Stimulated activated CD4-positive, alpha-beta T cell treated with anti-CD3 and anti-CD28 coated beads, Interleukin-4, amount 100 ng/mL, for 24 hours (primary cell): ENCODE measurements at places on chromosomes 11 and 22.
A peak's percentile ranks its signal among the peaks of the same experiment; 100 is the strongest.

GRCh38 chr11:76236092-76236999 lies 30.0 kb upstream of the WNT11 start:
- peak; percentile 40 for DNase-seq

- no peak for DNase-seq
Measured at GRCh38 chr11:8220261-8221045, 43.2 kb downstream of the LMO1 start.

DNA sequence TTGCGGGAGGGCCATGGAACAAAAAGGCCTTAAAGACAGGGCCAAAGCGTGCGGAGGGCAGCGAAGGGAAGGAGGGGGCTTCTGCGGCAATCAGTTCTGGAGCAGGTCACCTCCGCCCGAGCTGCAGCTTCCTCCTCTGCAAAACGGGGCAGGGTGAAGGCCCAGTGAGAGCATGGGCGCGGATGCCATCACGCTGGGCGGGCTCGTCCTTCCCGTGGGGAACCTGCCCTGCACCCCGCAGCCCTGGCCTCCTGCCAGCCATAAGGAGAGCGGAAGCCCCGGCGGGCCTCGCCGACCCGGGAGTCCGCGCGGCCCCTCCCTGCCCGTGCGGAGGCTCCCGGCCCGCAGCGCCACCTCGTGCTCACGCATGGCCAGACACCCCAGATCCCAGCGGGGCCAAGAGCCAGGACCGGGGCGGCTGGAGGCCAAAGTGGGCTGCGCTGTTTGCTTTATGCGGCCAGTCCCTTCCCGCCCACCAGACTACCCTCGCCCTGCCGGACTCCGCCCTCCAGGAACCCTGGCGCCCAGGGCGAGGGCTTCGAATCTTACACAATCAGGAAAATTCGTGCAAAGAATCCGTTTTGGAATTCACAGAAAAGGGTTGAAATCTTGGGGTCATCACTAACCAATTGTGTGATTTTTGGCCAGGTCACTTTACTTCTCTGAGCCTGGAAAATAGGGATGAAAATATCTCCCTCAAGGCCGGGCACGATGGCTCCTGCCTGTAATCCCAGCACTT lies 16.1 kb downstream of the TSKU start:
- peak; percentile 69 for DNase-seq

- no peak for DNase-seq
Measured at GRCh38 chr11:35583126-35583525, 35.1 kb upstream of the FJX1 start.

DNA sequence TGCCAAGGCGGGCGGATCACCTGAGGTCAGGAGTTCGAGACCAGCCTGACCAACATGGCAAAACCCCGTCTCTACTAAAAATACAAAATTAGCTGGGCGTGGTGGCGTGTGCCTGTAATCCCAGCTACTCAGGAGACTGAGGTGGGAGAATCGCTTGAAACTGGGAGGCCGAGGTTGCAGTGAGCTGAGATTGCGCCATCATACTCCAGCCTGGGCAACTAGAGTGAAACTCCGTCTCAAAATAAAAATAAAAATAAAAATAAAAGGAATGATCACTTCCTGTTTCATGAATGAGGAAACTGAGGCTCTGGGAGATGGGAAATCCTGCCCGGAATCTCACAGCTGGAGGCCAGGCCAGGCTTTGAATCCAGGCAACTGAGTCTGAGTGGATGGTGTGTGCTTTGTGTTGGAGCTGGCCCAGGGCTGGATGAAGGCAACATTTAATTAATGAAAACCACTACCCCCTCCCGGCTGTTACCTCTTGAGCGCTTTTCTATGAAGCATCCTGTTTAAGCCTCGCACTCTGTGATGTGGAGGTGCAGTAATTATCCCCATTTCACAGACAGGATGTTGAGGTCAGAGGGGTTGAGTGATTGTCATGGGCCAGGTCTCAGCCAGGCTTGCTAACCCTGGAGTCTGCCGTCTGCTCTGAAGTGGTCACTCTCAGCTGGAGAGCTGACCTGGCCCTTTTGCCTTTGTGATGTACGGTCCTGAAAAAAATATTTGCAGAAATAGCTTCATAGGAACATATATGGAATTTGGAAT lies 27.8 kb downstream of the LRP5 start:
- peak; percentile 13 for DNase-seq

- no peak for DNase-seq
Measured at GRCh38 chr11:47163193-47163592, 13.5 kb downstream of the ARFGAP2 start.

DNA sequence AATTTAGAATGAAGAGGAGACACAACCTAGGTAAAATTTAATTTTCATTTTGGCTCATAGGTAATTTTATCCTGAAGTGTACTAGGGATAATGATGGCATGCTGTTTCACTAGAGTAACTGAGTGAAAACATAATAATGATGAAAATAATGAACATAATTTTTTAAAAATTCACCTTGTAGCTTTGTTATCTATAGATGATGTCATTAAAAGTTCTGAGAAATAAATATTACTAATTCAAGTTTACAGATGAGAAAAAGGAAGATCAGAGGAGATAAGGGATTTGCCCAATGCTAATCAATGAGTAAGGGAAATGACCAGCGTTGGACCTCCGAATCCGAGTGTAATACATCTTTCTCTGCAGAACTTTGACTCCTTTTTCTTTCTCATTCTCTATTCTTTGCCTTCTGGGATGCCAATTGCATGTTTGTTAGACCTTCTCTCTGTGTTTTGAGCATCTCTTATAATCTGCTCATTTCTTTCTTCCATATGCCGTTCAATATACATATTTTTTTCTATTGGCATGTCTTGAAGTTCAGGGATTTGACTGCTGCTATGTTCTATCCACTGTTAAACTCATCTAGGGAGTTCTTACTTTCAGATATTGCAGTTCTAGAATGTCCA lies 186.5 kb downstream of the SNX19 start:
- DNase-seq, result no peak

DNA sequence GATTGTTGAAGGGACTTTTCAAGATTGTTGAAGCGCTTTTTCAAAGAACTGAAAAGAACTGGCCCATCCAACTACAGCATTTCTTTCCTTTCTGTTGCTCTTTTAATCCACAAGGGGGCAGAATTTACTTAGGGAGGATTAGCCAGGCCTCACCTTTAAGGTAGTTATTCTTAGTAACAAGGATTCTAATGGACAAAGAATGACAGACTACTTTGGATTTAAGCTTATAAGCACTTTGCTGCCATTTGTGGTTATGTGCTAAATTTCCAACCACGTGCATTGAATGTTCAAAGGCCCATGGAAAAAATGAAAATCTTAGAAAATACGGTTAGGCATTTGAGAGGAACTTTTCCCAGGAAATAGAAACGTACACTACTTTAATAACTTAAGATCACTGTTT lies 49.5 kb upstream of the HSPA8 start:
- no peak for DNase-seq

GRCh38 chr11:5102246-5102645 lies 32.9 kb downstream of the OR52E1 start:
- DNase-seq, result no peak

- DNase-seq, result no peak
Measured at GRCh38 chr11:46976182-46976854, 39.8 kb downstream of the CSTPP1 start.

GRCh38 chr11:34126959-34127848 lies 21.8 kb downstream of the NAT10 start:
- no peak for DNase-seq

DNA sequence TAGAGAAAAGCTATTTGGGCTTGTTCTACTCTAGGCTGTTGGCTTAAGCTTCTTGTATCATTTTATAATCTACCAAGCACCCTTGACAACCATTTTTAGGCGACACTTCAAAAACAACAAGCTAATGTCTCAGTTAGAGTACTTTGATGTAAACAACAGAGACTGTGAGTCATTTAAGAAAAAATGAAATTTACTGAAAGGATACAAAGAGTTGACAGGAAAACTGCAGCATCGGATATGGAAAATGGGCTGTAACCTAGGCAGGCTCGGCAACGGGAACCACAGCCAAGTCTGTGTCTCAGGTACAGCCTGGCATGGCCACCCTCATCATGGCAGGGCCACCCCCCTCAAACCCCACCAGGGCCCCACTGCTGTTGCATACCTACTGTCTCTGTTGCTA lies 4.4 kb upstream of the RNF169 start:
- DNase-seq, result no peak

GRCh38 chr11:111320728-111321568 lies 22.6 kb downstream of the POU2AF3 start:
- no peak for DNase-seq

GRCh38 chr11:16833026-16833425 lies 94.6 kb downstream of the C11orf58 start:
- DNase-seq, result no peak

- no peak for DNase-seq
Measured at GRCh38 chr11:46309814-46310259, 32.4 kb downstream of the CREB3L1 start.

DNA sequence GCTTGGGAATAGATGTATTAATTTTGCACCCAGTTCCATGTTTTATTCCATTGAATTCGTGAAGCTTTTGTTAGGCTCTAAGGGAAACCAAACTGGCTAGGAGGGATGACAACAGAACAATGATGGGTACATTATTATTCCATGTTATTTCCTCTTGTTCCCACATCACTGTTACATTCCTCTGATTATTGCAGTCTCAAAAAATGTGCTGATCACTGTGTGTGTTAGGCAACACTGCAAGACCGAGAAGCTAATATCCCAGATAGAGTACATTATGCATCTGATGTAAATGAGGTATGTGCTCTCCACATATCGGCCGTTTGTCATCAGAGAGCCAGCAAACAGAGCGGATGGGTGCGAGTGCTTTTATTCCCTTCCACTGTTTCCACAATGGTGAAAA lies 327.9 kb downstream of the SOX6 start:
- DNase-seq, result no peak

- DNase-seq, result no peak
Measured at GRCh38 chr11:110112457-110112856, 19.3 kb downstream of the ZC3H12C start.

DNA sequence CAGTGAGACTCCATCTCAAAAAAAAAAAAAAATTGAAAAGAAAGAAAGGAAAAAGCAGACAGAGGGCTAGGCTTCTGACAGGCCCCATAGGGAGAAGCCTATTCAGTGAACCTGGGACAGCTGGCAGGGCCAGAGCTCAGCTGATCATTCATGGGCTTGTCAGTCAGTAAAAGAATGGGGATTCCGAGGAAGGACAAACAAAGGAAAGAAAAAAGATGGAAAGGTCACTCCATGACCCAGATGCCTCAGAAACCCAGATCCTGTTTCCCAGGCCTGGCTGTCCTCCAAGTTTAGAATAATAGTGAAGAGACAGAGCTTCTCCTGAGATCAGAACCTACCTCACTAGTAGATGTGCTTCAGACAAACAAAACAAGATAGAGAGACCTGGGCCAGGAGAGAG lies 34.3 kb upstream of the ASPHD2 start:
- no peak for DNase-seq

DNA sequence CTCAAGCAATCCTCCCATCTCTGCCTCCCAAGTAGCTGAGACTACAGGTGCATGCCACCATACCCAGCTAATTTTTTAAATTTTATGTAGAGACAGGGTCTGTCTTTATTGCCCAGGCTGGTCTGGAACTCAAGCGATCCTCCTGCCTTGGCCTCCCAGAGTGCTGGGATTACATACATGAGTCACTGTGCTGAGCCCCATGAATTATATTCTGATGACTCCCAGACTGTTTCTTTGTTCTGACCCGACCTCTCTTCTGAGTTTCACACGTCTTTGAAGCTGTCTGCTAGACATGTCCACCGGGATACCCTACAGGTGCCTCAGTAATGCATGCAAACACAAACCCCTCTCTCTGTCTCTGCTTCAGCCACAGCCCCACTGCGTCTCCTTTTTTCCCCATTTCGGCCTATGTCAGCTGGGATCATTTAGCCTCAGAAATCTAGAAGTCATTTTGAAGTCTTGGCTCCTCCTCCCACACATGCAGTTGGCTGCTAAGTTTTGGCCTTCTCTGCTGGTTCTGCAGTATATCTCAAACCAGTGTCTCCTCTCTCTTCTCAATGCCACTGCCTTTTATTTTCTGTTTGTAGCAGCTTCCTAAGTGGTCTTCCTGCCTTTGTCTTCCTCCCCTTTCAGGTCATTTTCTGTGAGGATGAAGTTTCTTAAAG lies 4.8 kb downstream of the VPS26B start:
- DNase-seq, result no peak

- DNase-seq, result no peak
Measured at GRCh38 chr11:134584706-134585445, 172.8 kb upstream of the B3GAT1 start.

DNA sequence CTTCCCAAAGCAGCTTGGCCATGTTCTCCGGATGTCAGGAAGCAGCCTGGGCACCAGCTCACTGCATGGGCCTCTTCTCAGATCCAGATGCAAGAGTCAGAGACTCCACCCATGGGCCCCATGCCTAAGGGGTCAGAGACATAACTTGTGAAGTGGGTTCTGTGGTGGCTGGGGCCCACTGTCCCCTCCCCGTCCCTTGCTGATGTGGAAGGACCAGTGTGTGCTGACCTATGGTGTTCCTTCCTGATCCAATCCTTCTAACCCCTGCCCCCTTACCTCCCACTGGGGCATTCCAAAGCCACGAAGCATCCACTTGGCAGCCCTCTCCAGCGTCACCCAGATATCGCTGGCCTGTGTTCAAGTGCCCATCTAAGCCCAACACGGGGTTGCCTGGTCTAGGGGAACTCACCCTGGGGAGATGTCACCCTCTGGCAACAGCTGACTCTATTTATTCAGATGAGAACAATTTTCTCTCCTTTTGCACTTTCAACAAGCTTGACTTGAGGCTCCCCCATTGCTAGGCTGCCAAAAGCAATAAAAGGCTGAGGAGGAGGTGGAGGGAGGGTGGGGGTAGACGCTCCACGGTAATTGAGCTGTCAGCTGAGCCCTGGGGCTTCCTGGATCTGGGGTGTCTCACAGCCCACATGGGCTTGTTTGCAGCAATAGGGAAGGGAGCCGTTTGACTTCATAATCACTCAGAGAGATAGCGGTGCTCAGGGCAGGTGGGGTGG lies 158.5 kb downstream of the ADAMTS15 start:
- DNase-seq, result no peak
